ENCODE measurements at places on chromosomes 2 and 18. TPM values are rescaled to one million over a fixed set of nuclear protein-coding genes. Genes with fewer than 3 reads are reported as not detected.

Gene SLC66A3
- 5.5 TPM for total RNA-seq

Gene INHA
- total RNA-seq: not detected

Gene OSR1
- total RNA-seq: not detected

Gene INHBB
- not detected for total RNA-seq

Gene TUBA4B
- not detected for total RNA-seq

Gene NDUFS1
- 28.7 TPM for total RNA-seq

Gene PARD3B
- total RNA-seq: 0.92 TPM

Gene RNF25
- 29.3 TPM for total RNA-seq

Gene TMEM17
- total RNA-seq: not detected

Gene PIEZO2
- total RNA-seq: not detected

Gene CHRNG
- total RNA-seq: not detected

Gene ALPI
- not detected for total RNA-seq

Gene APOB
- total RNA-seq: not detected

Gene SP5
- not detected for total RNA-seq

Gene VIL1
- total RNA-seq: 0.65 TPM

Gene TXNDC2
- not detected for total RNA-seq

Gene TUBA3E
- total RNA-seq: not detected

Gene CRACDL
- 0.75 TPM for total RNA-seq

Gene EVX2
- total RNA-seq: not detected

Gene KATNAL2
- 2.1 TPM for total RNA-seq

Gene PPM1G
- total RNA-seq: 36.4 TPM

Gene DSG1
- total RNA-seq: not detected

Gene DUSP19
- total RNA-seq: not detected

Gene SULT1C4
- total RNA-seq: not detected

Gene SCYGR4
- total RNA-seq: not detected

Gene UGT1A8
- not detected for total RNA-seq

Gene TEKT4
- total RNA-seq: not detected

All from CD8-positive, alpha-beta T cell (primary cell).